Mesenchymal stem cell (in vitro differentiated cells and primary cell): ENCODE measurements at places on chromosomes 12 and 14.
A peak's percentile ranks its signal among the peaks of the same experiment; 100 is the strongest.

DNA sequence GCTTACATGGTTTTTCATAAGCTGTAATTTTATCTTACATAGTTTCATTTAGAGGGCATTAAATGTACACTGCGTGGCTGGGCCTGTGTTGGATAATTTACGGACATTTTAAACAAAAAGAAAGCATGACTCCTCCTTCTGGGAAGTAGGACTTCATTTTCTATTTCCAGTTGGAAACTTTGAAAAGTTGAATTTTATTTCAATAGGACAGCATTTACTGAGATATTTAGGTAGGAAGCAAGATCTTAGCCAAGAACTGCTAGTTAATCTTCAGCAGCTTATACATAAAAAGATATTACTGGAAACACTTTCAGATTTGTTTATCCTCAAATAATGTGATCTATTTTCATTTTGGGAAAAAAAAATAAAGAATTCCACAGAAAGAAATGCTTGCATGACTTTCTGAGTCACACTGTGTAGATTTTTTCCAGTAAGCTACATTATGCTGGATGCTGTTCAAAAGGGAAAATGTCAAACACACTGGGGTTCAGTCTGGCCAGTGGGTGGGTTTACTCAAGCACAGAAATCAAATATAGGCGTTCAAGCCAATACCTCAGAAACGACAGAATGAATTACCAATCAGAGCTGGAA lies 239.4 kb upstream of the KRR1 start:
- DNase-seq = peak; percentile 58

DNA sequence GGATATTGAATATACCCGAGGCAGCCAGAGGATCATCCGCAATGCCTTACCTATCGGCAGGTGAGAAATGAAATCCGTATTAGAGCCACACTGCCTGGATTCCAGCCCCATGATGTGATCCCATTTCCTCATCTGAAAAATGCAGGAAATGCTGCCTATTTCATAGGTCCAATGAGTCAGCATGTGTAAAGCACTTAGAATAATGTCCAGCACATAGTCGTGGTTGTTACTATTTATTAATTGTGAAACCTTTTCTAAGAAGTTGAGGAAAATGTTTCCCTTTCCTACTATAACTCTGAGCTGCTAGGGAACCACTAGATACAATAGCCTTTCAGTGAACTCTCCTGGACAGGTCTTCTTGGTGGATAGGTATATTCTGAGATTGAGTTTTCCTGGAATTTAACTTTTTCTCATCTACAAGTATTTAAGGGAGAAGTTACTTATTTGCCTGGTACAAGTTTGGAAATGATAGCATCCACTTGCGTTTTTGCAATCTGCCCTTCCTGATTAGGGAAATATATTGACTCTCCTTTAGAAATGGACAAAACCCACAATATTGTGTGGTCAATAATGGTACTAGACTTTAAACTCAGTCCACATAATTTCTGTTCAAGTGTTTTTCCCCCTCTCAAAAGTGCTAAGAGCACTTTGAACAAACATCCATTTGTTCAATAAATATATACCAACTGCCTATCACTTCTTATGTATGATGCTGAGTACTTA lies 12.2 kb downstream of the POLR3B start:
- DNase-seq = peak; percentile 88

GRCh38 chr12:26271889-26272492 lies 76.6 kb downstream of the SSPN start:
- DNase-seq = peak; percentile 90

- DNase-seq = peak; percentile 25
These were observed 165.8 kb downstream of the MON2 start for GRCh38 chr12:62632411-62632918.

DNA sequence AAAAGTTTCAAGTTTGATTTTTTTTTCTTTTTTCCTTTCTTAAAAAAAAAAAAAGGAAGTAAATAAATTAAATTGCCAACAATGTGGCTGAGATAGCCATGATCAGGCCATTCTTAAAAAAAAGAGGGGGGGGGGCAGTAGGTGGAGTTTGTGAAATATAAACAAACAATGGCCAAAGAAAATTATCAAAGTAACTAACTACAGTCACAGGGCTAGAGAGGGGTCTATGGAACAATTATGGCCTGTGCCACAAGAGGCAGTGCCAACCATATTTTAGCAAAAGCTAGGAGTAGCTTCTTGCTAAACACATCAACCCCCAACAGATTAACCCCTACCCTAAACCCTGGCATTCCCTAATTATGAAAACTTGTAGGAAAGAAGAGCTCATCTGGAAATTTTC lies 16.2 kb upstream of the SMARCC2 start:
- no peak for DNase-seq

DNA sequence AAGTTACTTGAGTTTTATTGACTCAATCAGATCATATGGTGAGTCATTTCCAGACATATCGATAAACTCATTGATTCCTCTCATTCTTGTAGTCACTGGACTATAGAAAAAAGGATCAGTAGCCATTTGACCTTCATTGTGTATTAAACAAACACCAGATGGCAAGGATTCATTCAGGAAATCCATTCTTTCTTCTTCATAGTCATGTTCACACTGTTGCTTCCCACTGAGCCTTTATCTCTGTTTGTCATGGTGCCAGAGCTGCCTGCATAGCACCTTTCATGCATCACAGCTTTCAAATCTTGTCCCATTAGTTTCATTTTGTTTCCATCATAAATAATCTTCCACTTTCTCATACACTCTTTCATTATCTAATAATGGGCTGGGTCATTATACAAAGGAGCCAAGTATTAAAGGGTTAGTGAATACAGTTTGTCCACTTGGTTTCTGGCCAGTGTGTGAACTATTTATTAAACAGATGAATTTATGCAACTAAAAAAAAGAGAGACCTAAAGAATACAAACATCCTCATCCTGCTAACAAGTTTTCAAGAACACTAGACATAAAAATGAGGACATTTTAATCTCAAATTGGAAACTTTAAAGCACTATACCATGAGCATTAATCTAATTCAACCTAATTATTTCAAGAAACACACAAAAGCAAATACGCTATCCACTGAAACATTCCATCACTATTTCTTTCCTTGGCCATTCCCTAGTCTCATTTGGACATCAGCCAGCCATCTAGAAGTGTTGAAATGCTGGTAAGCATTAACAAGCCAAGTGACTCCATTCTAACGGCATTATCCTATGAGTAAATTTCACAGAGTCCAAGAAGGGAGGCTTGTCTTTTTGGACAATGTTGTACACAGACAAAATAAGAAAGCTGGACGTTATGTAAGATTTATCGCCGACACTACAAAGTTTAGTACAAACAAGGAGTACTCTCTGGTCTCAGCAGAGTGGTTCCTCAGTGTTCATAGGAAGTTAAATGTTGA lies 476.5 kb downstream of the FOXG1 start:
- peak; percentile 51 for DNase-seq

GRCh38 chr14:88196116-88196890 lies 126.8 kb downstream of the KCNK10 start:
- no peak for DNase-seq

GRCh38 chr12:611721-612120 lies 51.5 kb downstream of the NINJ2 start:
- no peak for DNase-seq

GRCh38 chr12:25311506-25311905 lies 60.8 kb upstream of the KRAS start:
- DNase-seq = peak; percentile 25

DNA sequence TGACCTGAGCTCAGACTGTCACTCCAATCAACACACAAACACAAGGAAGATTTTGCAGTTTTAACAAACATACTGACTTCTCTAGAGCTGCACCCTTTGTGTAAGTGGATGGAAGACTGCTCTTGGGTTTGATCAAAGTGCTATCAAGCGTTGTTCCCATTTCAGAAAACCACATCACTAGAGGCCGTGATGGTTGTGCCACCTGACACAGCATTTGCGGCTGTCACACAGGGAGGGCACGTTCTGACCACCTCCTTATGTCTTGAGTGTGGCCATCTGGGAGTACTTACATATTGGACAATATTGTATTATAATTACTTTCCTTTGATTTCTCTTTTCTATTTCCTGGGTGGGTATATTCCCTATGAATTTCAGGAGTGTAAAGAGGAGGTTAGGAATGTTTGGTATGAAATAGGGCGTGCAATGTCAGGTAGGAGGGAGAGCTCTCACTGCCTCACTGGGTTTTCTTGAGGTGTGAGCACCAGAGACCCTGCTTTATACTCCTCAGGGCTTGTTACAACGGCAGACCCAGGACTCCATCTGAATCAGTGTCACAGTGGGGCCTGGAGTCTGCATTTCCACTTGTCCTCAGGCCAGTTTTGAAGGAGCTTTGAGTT lies 74.3 kb downstream of the SYNE3 start:
- DNase-seq = no peak
